Left colon (tissue), 2 donors: ENCODE measurements at places on chromosomes 7 and 10.

GRCh38 chr7:73865738-73866445, 4.9 kb downstream of the TMEM270 start:
- DNase-seq, result no peak

GRCh38 chr7:154953006-154953684, 49.8 kb downstream of the PAXIP1 start:
- peak; percentile 34 for DNase-seq

DNA sequence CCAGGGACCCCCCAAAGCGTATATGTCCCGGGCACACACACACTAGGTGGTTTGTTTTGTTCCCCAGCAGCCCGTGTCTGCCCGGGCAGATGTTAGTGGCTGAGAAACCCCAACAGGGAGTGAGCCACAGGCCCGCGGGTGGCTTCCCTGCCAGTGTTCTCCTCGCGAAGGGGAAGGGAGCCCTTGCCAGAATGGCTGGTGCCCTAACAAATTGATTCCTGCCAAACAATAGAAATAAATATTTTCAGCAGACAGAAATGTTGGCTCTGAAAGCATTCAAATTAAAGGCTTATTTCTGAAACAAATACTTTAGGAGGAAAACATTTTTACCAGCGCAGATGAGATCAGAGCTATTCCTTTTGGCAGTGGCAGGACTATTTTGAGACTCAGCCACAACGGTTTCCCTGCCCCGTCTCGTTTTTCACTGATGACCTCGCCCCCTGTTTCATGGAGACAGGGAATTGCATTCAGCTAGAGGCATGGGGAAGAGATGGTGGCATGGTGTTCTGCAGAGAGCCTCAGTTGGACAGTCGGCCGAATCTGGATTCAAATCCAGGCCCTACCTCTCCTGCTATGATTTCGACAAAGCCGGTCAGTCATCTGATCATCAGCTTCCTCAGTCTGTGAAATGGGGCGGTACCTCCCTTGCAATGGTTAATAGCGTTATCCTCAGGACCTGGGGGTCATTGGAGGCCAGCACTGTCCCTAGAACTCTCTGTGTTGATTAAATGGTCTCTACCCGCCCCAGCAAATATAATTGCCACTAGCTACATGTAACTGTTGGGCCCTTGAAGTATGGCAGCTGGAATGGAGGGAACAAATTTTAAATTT, 84.5 kb downstream of the CUX1 start:
- DNase-seq, result no peak

DNA sequence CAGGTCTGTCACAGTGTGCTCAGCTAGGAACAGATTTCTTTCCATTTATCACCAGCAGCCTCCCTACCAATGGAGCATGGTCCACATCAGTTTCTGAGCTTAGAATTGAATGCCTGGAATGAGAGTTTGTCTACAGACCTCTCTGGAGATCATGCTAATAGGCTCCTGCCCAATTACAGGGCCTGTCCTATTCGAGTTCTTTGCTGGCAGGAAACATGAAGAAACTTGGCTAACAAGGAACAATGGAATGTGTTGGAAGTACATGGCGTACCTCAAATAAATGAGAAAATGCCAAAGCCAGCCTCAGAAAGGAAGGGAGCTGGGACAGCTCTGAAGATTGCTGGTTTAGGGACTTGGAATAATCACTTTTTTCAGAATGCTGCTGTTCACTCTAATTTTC, 186.0 kb upstream of the AKR1E2 start:
- DNase-seq, result no peak

- DNase-seq, result no peak
Observed at GRCh38 chr7:131826960-131827359, 270.5 kb upstream of the PODXL start.

GRCh38 chr10:4663162-4663992, 162.6 kb upstream of the AKR1E2 start:
- DNase-seq, result peak; percentile 87

GRCh38 chr7:32053204-32053603, 17.0 kb downstream of the PDE1C start:
- no peak for DNase-seq

DNA sequence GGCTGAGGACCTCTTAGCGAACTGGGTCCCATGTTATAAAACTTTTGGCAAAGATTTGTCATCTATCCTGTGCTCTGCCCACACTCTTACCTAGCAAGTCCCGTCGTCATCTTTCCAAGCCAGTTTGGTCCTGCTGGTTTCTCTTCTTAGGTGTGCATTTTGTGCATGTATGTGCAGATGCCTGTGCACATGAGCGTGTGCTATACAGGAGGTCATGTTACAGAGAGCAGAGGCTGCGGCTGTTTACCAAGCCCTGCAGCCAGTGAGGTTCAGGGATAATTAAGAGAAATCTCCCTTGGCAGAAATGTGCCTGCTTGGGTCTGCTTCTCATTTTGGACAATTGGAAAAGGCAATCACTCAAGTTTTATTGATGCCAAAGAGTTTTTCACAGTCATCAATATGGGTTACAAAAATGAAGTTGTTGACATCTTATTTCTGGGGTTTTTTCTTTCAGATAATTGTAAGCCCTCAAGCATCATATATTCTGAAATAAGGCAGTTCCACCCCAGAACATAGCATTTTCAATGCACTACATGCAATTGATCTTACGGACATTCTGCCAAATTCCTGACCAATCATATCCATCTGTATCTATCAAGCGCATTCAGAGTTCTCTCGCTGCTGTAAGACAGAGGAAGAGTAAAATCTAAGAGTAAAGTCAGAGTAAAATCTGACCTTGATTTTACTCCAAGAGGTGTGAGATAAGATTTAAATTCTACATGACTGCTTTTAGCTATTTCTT, 361.4 kb upstream of the ZNF32 start:
- no peak for DNase-seq

DNA sequence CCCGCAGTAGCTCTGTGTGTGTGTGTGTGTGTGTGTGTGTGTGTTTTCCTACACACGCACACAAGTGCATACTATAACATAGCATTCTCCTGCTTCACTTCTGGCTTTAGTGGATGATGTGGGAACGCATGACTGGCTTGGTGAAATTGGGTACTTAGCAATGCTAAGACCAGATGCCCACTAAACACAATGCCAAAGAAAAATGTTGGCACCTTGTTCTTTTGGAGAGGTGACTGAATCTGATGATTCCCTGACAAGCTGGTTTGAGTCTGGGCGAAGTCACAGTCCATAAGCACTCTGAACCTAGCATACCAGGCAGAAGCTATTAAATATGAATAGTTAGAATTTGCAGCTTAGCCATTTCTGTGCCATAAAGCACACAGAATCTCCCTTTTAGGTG, 68.0 kb upstream of the CDCA7L start:
- DNase-seq, result no peak

GRCh38 chr7:37359662-37360444, 88.8 kb downstream of the ELMO1 start:
- no peak for DNase-seq

GRCh38 chr7:47478926-47479711, 102.8 kb downstream of the TNS3 start:
- no peak for DNase-seq

- no peak for DNase-seq
Observed at GRCh38 chr7:35991511-35992232, 161.4 kb upstream of the EEPD1 start.

DNA sequence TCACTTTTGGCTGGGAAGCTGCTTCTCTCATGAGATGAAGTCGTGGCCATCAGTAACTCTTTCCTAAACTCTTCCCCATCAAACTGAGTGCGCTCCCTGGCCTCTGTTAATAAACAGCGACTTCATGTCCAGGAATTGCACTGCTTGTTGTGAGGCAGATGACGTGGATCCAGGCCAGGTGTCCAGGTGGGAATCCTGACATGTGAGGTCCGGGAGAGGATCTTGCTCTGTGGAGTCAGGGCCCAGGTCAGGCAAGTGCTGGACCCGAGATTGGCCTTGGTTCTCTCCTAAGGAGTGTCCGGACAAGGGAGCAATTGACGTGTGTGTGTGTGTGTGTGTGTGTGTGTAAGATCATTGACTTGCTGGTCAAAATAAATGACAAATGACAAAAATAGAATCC, 362.7 kb downstream of the GLRX3 start:
- DNase-seq, result no peak

DNA sequence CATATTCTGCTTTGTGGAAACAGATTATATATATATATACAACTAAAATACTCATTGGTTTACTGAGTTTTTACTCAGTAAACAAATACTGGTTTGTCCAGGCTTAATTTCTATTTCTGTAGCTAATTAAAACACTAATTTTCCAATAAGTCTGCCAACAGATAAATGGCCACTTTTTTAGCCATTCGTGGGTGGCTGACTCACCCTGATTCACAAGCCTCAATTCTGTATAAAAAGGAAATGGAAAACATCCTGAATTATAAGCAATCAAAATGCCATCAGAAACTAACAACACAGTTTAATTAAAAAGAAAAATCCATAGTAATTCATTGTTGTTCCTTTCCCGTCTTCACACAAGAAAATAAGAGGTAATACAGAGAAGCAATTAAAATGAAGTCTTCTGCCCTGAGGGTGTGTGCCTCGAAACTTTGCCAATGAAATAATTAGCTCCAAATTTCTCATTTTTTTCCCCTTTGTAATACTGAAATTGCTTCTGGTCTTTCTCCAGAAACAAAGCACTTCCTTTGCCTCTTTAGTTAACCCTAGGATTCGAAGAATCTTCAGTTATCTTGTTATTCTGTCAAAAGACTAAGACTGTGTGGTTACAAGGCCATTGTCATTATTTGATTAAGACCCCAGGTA, 118.7 kb upstream of the PTN start:
- DNase-seq, result no peak

DNA sequence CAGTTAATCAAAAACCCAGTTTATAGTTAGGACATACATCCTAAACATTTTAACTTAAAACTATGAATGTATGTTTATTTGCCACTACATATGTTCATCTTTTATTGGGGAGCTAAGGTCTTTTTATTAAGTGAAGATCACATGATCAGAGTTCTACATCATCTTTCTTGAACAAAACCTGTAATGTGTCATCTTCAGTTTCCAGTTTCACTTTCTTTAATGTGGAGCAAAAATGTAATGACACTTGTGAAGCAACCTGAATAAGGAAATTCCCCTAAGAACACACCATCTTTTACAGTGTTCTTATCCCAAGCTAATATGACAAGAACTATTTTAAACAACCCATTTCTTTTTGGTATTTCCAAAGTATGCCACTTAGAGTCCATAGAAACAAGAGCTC, 166.7 kb upstream of the BET1 start:
- no peak for DNase-seq

GRCh38 chr10:70492786-70493659, 14.5 kb downstream of the PALD1 start:
- no peak for DNase-seq

GRCh38 chr7:69739931-69740431, 141.7 kb downstream of the AUTS2 start:
- DNase-seq, result no peak

DNA sequence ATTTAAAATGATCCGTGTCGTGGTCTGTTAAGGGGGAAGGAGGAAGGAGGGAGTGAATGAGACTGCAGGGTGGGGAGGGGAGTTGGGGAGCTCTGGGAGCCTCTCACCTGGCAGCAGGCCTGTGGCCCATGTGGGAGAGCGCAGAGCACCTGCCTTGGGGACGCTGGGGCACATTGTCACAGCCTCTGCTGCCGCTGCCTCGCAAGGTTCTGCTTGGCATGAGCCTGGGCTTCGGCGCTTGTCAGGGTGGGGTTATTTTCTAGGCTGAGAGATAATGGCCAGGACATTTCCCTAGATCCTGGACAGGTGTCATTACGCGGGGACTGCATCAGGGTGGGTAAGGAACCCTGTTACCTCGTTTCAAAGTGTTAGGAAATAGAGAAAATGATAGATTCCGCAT, 2.2 kb upstream of the SUN1 start:
- DNase-seq, result no peak

DNA sequence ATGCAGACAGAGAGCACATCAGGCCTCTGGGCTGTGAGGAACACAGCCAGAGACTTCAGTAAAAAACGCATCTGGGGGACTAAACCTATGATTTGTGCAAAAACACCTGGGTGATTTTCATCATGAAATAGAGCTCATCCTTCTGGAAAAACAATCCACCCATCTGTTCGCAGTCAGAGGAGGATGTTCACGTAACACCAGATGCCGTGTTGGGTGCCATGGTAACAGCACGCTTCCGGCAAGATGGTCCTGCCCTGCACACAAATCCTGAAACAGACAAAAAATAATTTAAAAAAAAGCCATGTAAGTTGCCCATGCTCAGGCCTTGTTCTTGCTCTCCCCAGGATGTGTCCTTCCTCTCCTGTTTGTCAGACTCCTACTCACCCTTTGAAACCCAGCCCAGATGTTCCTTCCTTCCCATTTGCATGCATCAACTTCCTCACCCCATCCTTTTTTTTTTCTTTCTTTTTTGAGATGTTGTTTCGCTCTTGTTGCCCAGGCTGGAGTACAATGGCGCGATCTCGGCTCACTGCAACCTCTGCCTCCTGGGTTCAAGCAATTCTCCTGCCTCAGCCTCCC, 28.3 kb upstream of the GNA12 start:
- no peak for DNase-seq

- peak; percentile 93 for DNase-seq
Observed at GRCh38 chr10:12720217-12720981, 281.1 kb downstream of the CCDC3 start.

- DNase-seq, result peak; percentile 14
Observed at GRCh38 chr10:132677096-132677472, 108.9 kb downstream of the NKX6-2 start.

DNA sequence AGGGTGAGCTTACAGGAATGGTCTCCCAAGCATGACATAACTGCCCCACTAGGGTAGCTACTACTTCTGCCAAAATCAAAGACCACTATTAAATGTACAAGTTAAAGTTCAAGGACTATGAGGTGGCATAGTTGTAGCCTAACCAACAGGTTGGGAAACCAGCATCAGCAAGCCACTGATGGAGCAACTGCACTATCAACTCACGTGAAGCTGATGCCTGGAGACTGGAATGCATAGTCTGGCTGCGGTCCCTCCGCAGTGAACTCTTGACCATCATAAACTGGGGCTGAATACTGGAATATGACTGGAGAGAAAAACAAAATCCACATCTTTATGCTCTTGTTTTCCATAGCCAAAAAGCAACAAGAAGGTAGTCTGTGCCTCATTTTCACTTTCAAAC, 541.4 kb downstream of the DNAJB9 start:
- DNase-seq, result no peak

- no peak for DNase-seq
Observed at GRCh38 chr10:7436490-7437100, 25.8 kb upstream of the SFMBT2 start.
